Progenitor cell of endocrine pancreas (in vitro differentiated cells): ENCODE measurements at places on chromosomes 11 and 22.

DNA sequence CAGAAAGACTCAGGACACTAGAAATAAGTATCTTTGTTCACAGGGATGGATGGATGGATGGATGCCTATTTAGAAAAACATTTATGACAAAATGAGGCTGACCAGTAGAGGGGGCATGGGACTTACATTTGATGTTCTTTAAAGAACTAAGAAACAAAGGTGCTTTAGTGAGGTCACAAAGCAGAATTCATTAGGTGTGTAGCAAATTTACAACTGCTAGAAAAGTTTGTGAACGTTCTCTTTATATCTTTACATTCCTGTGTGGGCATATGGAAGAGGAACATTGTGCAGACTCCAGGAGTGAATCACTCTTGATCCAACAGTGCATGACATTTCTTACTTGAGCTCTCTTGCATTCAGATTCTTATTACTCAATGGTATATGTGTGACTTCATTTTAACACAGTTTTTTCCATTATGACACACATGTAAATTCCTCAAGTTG lies 15.8 kb upstream of the SIK2 start:
- DNase-seq = no peak

- DNase-seq = no peak
Observed at GRCh38 chr22:29810216-29810615, 27.9 kb downstream of the ASCC2 start.

- no peak for DNase-seq
Observed at GRCh38 chr11:70544067-70544773, 145.9 kb downstream of the CTTN start.

DNA sequence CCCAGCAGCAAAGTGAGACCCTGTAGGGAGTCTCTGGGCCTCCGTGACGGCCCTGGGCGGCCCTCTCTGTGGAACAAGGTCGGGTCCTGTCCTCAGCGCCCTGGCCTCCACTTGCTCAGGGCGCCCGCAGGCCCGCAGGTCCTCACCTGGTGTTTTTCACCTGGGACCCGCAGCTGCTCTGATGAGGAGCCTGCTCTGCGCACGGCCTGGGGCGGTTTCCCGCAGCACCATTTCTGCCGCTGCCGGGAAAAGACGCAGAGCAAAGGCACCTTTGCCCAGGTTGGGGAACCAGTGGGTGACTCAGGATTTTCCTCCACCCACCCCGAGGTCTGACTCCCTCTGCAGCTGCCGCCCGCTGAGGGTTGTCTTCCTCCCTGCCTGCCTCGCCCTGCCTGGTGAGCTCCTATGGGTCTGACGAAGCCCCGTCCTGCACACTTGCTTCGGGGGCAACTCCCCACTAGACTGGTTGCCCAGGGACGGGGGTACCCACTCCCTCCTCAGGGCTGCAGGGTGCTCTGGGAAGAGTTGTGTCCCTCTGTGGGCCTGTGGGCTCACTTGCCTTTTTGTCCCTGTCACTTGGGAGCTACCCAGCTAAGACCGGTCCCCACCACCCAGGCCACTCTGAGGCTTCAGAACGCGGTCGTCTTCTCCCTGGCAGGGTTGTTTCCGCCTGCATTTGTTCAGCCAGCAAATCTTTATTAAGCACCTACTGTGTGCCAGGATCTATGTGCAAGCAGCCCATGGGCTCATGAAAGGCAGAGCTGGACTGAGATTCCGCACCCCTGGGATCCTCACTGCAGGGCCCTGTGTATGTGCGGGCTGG lies 89.5 kb downstream of the KCNQ1 start:
- no peak for DNase-seq

GRCh38 chr11:134181707-134182106 lies 42.1 kb downstream of the NCAPD3 start:
- no peak for DNase-seq

DNA sequence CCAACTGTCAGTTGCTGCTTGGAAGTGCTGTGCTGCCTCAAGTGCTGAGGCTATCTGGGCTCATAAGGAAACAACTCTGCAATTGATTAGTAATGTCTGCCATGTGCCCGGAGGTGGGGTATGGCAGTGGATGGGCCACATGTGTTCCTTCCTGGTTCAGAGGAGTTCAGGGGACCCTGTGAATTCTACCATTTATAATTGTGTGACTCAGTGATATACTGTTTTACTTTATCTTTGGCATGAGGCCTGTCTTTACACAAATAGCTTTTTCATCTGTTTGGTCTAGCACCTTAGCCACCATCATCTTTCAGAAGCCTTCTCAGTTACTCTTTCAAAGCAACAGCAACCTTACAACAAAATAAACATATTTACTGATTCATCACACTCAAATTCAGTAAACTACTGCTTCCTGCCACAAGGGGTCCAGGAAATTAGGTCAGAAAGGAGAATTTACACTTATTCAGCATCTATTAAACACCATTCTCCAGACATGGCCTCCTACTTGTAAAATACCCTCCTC lies 20.9 kb downstream of the DKK3 start:
- no peak for DNase-seq

GRCh38 chr11:12121517-12121916 lies 11.1 kb downstream of the MICAL2 start:
- DNase-seq = no peak

DNA sequence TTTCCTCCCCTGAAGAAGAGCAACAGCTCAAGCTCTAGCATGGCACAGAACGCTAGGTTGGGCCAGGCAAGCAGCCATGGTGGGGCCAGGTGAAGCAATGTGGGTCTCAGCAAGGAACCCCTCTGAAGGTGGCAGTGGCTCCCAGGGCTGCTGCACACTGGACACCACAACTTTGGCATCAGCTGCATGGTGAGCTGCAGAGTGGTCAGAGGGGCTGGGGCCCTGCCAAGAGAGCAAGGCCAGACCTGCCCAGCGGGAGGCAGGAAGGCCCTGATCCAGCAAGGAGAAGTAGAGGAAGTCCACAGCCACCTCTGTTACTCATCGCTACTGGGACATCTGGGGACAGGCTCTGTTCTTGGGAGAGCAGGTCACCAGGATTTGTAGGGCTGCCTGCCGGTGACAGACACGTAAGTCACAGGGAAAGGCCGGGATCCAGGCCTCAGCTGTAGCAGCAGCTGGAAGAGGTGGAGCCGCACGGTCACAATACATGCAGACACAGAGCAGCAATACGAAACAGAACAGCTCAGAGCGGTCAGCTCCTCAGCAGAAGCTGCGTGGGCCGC lies 12.4 kb downstream of the CYB561A3 start:
- DNase-seq = no peak

- DNase-seq = no peak
Observed at GRCh38 chr11:13762718-13763117, 94.2 kb downstream of the FAR1 start.

DNA sequence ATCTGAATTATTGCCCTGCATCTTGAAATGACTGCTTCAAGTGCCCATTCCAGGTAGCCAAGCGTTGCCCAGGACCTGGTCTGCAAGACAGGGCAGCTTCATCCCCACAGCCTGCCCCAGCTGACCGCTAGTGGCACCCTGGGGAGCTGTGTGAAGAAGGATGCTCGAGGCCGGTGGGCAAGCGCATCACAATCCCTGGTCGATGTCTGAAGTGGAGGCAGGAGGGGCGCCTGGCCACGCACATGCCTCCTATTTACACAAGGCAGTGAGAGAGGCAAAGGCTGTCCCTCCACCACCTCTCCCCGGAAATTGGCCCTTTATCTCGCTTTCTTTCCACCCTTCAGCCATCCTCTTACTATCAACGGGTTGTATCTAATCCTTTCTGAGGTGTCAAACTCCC lies 28.1 kb upstream of the PHF21A start:
- DNase-seq = no peak

- no peak for DNase-seq
Observed at GRCh38 chr11:127252321-127252720, 251.8 kb upstream of the KIRREL3 start.

DNA sequence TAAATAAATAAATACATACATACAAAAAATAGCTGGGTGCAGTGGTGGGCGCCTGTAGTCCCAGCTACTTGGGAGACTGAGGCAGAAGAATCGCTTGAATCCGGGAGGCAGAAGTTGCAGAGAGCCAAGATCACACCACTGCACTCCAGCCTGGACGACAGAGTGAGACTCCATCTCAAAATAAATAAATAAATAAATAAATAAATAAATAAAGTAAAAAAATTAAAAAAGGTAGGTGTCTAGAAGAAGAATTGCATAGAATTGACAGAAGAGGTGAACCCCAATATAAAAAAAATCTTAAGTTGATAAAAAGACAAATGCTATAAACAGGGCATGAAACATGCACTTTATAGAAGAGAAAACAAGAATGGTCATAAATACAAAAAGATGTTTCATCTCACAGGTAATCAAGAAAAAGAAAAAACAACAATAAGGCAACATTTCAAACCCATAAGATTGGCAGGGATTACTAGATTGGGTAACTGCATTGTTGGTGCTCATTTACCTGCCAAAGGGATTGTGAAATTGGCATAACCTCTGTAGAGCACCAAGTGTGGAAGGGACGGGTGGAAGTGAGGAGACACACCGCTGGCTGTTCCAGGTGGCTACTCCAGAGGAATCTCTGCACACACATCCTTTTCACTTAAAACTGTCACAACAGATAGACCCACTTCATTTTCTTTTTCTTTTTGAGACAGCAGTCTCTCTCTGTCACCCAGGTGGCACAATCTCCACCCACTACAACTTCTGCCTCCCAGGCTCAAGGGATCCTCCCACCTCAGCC lies 44.7 kb downstream of the NF2 start:
- no peak for DNase-seq

DNA sequence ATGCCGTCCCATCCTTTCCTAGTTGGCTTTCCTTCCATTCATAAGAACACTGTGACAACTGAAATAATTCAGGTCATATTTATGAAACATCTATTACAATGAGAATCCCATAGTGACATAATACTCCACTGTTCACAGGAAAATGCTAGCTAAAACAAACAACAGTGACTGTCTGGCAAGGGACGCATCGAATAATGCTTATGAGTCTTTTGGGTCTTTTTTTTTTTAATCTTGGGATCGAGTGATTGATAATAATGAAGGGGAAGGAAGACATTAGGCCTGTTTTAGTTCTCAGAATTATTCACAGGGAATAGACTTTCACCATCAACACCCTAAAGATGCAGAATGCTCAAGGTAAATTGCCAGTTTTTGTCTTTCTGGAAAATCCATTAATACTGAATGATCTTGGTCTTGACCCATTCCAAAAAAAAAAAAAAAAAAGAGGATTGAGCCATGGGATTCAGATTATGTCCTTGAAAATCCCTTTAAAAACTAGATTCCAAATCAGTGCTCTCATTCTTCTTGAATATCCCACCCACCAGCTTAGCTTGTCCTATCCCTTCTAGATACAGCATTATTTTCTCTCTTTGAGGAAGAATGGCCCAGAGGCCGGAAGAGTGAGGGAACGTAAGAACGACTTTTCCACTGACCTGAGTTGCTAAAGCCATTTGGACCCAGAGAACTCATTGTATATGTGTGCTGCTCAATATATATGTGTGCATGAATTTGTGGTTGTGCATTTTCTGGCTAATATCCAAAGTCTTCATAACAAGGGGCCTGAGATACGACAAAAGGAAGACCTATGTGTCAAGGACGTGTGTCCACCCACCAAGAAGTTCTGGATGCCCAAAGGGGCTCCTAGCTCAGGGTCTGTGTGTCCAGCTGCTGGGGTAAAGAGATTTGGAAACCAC lies 35.2 kb upstream of the CREB3L1 start:
- no peak for DNase-seq

- no peak for DNase-seq
Observed at GRCh38 chr22:48605856-48606481, 1221.7 kb downstream of the BRD1 start.

DNA sequence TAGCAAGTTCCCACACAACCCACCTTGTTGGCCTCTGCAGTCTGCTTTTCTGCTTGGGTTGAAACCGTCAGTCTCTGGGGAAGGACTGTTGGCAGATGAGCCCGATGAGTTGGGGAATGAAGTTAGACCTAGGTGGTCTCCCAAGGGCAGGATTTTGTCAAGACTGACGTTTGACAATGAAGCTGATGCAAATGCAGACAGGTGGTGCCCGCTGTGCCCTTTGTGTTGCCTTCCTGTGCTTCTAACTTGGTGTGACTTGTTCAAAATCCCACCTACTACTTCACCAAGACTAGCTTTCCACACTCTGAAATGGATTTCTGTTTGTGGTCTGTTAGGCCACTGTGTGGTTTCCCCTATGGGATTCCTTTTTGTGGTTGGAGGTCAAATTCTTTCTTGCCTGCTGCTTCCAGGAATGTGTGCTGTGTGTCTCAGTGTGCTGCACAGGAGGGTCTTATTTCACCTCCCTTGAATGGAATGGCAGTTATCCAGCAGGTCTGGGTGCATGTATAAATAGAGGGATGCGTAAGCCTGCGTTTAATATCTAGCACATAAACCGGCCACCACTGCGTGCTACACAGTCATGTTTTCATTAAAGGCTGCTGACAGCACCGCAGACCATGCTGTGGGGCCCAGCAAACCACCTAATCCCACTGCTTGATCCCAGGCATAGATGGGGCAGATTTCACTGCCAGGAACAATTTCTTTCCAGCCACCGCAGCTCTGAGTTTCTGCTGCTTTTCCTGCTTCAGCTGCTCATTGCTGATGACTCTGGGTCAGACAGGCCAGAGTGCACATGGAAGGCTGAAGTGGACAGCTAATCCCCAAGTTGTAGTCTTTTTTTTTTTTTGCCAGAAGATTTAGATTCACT lies 44.8 kb downstream of the ADAMTS8 start:
- no peak for DNase-seq

GRCh38 chr11:1226986-1227550 lies 4.2 kb downstream of the MUC5B start:
- DNase-seq = no peak

DNA sequence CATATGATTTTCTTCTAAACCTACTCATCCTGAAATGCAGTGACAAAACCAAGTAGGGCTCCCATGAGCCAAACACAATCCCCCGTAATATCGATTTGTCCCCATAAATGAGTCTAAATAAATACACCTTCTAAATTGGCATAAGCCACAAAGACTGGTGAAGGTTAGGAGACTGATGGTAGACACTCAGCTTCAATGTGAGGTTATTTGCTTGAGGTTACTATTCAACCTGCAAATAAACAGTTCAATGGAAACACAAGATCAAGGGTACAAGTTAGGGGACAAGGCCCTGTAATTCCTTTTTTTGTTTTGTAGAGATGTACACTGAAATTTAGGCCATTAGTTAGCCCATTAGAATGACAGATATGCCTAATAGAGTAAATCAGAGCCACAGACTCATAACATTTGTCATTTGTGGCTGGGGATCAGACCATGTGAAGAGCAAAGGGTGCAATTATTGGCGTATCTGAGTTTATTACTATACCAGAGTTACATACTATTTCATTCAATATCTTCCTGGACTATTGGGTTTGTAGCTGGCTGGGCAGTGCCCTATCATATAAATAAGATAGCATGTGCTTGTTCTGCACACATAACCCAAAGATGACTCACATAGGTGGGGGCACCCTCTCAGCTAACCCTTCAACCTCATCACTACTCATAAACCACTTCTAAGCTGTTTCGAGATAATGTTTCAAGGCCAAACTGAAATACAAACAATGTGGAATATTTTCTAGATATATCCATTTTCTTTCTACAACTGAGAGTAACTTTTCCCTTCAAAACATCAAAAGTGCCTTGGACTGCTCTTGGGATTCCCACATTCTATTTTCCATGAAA lies 695.3 kb downstream of the KCNA4 start:
- DNase-seq = no peak

- no peak for DNase-seq
Observed at GRCh38 chr11:19345519-19345847, 104.7 kb upstream of the E2F8 start.
